HFF-Myc (cell line): ENCODE measurements at places on chromosomes 11 and 22.

DNA sequence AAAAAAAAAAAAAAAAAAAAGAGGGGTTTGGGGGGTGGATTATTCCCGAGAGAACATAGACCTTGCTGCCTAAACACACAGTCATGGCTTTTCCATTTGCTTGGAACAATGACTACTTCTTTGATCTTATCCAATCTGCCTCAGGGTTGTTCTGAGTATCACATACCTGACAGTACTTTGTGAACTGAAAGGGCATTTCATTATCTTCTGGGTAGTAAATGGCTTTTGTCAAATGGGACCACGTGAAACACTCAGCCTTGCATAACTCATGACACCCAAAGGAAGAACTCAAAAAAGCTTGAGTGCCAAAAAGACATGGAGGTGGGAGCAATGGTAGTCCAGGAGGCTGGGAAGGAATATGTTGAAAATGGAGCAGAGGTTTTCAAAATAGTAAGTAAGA lies 123.2 kb upstream of the BID start:
- no peak for DNase-seq

DNA sequence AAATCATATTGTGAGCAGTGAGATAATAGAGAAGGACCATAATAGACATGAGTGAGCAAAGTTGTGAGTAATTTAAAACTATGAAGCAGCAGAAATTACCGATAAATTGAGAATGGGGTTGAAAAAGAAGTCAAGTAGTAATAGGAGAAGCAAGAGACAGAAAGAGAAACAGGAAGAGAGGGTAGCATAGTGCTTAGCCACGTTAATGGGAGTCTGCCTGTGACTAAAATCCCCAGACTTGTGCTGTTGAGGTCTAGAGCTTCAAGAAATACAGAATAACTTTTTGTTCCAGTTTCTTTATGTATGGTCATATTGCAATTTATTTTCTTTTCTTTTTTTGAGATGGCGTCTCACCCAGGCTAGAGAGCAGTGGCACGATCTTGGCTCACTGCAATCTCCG lies 368.7 kb downstream of the METTL15 start:
- DNase-seq, result no peak

- DNase-seq, result peak; percentile 61
Measured at GRCh38 chr11:126790550-126791081, 210.0 kb downstream of the KIRREL3 start.

GRCh38 chr11:16902182-16902581 lies 112.0 kb downstream of the PLEKHA7 start:
- no peak for DNase-seq
